ENCODE measurements at places on chromosomes 3 and 15. TPM values are rescaled to one million over a fixed set of nuclear protein-coding genes. Genes with fewer than 3 reads are reported as not detected.

DNA sequence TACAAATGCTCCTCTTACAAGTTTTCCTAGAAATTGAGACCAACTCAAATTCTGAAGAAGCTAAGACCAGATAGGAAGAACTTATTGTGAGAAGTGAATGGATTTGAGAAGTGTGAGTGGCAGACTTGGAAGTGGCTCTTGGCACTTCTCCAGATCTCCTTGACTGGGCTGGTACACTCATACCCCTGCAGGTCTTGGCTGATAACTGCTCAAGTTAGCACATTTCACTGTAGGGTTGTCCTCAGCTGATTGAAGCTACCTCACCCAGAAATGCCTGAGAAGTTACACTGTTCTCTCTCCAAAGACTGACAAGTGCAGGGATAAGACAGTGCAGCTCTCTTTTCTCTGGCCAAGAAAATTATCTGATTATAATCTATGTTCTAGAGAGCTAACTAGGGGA is 16.5 kb upstream of the CLDN1 start:
- H3K27me3 ChIP-seq, result no peaks in the 10 kb centered on the region
- peaks cover 2% of the 10 kb centered on the region for H3K36me3 ChIP-seq
- H3K4me3 ChIP-seq, result no peak overlapping the region

Gene CLEC3B
- not detected for total RNA-seq

Gene ACAA1
- 50.2 TPM for total RNA-seq

Gene OXTR
- 7.9 TPM for total RNA-seq

- H3K4me3 ChIP-seq, result no peak overlapping the region
- H3K27me3 ChIP-seq, result no peaks in the 10 kb centered on the region
- peaks cover 9% of the 10 kb centered on the region for H3K36me3 ChIP-seq
- H3K27ac ChIP-seq, result peak overlapping the region; percentile 48
Measured at GRCh38 chr3:177133860-177134815, 63.1 kb downstream of the TBL1XR1 start.

Gene HRH1
- total RNA-seq, result not detected

Gene TTLL13
- 0.19 TPM for total RNA-seq

DNA sequence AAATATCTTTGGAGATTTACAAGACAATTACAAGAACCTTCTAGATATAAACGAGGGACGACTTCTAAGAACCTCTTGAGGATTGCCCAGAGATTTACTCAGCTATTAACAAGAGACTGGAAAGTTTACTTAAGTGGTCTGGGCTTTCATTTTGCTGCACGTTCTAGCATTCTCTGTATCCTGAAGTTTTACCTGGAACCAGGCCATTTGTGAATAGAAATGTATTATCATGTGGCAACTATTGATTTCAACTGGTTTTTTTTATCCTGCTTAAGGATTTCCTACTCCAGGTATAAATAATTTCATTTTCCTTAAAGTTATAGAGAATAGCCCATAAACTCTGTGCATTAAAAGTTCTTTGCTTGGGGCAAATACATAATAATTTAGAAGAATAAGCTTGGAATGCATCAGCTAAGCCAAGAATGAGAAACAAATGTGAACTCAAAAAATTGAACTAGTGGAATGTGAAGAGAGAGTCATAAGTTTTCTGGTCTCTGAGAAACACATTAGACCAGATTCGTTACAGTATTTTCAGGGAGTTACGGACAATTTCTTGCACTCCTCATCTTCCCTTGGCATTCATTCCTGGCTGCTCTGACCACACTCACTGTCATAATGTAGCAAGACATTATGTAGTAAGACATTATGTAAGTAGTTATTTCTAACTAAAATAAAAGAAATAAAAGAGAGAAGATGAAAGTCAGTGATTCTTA is 1.3 kb downstream of the AQP9 start:
- no peaks in the 10 kb centered on the region for H3K36me3 ChIP-seq
- H3K4me3 ChIP-seq, result no peak overlapping the region
- DNase-seq, result no peak
- no peaks in the 10 kb centered on the region for H3K4me1 ChIP-seq

- H3K36me3 ChIP-seq, result peaks cover 2% of the 10 kb centered on the region
- DNase-seq, result peak; percentile 25
- H3K4me1 ChIP-seq, result peaks cover 31% of the 10 kb centered on the region
Measured at GRCh38 chr15:23645371-23646164, 2.1 kb downstream of the MAGEL2 start.

Gene GP9
- not detected for total RNA-seq

Gene TRIP4
- total RNA-seq, result 19.4 TPM

Gene IQCF5
- total RNA-seq, result not detected

Gene CLK3
- 79.2 TPM for total RNA-seq

DNA sequence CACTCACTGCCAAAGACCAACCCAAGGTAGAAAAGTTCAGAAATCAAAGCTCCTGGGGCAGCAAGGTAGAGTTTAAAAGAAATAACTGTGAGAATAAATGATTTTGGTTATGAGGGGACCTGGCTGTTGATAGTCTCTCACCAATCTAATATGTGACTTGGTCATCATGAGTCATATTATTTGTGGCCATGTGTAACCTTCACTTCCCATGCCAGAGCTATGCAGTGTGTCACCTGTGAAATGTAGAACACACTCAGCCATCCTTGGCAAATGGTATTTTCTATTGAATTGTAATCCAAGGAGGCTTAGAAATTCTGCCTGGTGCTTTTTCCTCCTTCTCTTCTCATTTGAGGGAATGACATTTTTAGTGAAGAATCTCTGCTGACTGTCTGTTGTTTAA is 184.2 kb upstream of the STAC start:
- no peak overlapping the region for H3K27ac ChIP-seq
- no peak overlapping the region for H3K4me3 ChIP-seq
- no peaks in the 10 kb centered on the region for H3K4me1 ChIP-seq
- DNase-seq, result no peak
- H3K36me3 ChIP-seq, result no peaks in the 10 kb centered on the region

Gene GOLIM4
- 30.8 TPM for total RNA-seq

DNA sequence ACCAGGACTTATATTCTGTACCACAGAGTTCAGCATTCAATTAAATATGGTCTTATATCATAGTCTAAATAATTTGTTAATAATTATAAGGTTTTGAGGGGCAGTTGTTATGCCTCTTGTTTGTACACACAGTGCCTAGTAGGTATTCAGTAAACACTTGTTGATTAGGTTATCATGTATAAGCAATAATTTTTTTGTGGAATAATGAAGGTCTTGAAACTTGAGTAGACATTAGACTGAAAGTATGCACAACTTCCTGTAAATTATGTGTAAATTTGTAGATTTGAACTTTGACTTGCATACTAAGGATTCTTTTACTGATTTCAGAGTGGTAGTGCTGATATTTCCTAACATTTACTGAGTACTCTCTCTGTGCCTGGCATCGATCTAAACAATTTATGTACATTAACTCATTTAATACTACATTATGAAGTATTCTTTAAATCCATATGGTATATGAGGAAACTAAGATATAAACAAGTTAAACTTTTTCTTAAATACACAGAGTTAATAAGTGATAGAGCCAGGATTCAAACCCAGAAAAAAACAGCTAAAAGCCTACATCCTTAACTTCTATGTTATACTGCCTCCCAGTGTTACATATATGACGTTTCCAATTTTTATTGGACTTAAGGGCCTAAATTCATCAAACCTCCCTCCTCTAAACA is 65.1 kb downstream of the GLCE start:
- H3K36me3 ChIP-seq, result peaks cover 21% of the 10 kb centered on the region
- H3K4me3 ChIP-seq, result no peak overlapping the region
- DNase-seq, result no peak
- no peak overlapping the region for H3K27ac ChIP-seq

- DNase-seq, result peak; percentile 26
- no peak overlapping the region for H3K27ac ChIP-seq
- H3K36me3 ChIP-seq, result no peaks in the 10 kb centered on the region
- peak overlapping the region; percentile 85 for H3K4me3 ChIP-seq
- peaks cover 15% of the 10 kb centered on the region for H3K4me1 ChIP-seq
Measured at GRCh38 chr3:13452490-13453335, 27.4 kb upstream of the HDAC11 start.

DNA sequence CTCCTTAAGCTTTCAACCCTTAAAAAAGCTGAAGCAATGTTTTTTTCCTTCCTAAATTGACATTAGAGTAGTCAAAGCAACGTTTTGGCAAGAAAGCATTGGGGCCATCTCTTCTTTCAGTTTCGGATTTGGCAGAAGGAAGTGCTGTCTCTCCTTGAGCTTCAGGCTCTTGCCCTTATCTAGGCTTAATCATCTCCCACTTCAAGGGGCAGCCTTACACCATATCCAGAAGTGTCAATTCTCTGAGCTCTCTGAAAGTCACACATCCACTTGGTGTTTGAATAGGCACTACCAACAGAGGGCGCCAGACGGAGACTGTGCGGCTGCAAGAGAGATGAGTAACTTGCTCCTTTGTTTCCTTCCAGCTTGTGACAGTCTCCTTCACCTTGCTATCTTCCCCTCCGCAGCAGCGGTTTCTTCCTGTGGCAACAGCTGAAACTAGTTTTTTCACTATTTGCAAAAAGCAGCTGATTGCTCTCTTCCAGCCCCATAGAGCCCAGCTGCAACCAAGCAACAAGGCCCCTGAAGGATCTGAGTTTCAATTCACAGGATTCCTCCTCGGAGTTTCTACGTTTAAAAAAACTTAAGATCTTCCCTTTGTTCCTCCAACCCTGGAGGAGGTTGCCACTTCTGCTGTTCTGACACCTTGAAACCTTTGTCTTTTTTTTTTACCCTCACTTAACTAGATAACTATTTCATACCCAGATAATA is 147.0 kb upstream of the SLCO3A1 start:
- no peaks in the 10 kb centered on the region for H3K36me3 ChIP-seq
- DNase-seq, result peak; percentile 75
- H3K27me3 ChIP-seq, result peaks cover 3% of the 10 kb centered on the region
- H3K4me1 ChIP-seq, result peaks cover 16% of the 10 kb centered on the region
- peak overlapping the region; percentile 28 for H3K27ac ChIP-seq

Gene FGF12
- total RNA-seq, result 3.0 TPM

Gene TRPM1
- total RNA-seq, result not detected

DNA sequence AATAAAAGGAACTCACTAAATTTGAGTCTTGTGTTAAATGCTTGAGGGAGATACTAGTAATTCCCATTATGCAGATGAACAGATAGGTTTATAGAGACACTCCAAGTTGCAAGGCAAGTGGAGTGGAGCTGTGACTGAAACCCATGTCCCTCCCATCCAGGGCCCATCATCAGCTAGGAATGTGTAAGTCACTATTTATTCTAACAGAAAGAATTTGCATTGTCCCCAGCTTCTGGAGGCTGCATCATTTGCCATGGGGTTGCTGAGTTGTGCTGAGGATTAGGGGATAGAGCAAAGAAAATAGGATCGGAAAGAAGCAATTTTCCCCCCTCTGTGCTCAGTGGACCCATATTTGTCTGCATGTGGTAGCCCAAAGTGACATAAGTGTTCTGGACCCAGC is 197.4 kb upstream of the RGMA start:
- no peaks in the 10 kb centered on the region for H3K27me3 ChIP-seq
- H3K36me3 ChIP-seq, result no peaks in the 10 kb centered on the region
- peak overlapping the region; percentile 80 for H3K27ac ChIP-seq
- no peak overlapping the region for H3K4me3 ChIP-seq
- DNase-seq, result no peak
- peaks cover 68% of the 10 kb centered on the region for H3K4me1 ChIP-seq

Gene PRR20G
- total RNA-seq, result not detected

DNA sequence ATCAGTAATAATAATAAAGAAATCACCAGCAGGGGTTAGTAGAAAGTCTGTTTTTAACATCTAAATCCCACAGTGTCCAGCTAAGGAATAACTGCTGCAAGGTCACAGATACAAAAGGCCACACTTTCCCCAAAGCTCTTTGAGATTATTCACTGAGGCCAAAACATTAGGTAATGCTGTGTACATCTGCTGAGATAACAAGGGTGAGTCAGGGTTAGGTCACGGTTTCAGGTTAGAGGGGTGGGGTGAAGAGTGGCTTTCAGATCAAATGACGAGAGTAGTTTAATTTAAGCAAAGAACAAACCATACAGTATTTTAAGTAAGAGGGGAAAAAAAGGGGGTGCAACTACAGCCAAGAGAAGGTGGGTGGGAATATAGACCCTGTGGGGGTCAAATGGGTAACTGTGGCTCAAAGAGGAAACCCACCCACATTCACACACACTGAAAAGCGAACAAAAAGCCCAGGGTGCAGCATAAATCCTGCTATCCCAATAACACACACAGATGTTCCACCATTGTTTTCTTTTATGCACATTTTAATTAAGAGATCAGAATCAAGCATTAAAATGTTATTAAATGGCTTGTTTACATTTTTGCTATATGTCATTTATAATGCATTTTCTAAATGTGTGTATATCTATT is 412.9 kb downstream of the TIGIT start:
- no peaks in the 10 kb centered on the region for H3K27me3 ChIP-seq
- H3K27ac ChIP-seq, result no peak overlapping the region
- no peak for DNase-seq
- H3K36me3 ChIP-seq, result no peaks in the 10 kb centered on the region

GRCh38 chr3:117306299-117306698 is 596.7 kb downstream of the TUSC7 start:
- no peak overlapping the region for H3K27ac ChIP-seq
- H3K4me3 ChIP-seq, result no peak overlapping the region
- H3K4me1 ChIP-seq, result no peaks in the 10 kb centered on the region

DNA sequence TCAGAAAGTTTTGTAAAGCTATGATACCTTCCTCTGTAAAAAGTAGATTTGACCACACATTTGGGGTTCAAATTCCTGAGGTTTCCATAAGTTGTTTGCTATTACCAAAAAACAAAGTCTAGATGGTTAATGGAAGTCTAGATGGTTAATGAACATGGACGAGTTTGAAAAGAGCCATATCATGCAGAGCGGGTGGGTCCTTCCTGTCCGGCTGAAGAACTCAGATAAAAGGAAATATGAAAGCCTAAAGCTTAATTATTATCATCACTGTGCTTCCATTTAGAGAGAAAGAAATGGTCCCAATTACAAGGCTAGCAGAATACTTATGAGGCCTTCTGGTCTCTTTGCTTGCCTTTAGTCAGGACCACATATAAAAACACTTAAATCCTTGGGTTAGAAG is 132.1 kb upstream of the SATB1 start:
- peaks cover 3% of the 10 kb centered on the region for H3K4me1 ChIP-seq
- no peaks in the 10 kb centered on the region for H3K27me3 ChIP-seq
- H3K36me3 ChIP-seq, result no peaks in the 10 kb centered on the region
- H3K4me3 ChIP-seq, result no peak overlapping the region
- DNase-seq, result no peak

Gene DISP2
- 2.0 TPM for total RNA-seq

GRCh38 chr3:171349392-171349791 is 110.8 kb downstream of the TNIK start:
- peak overlapping the region; percentile 5 for H3K27ac ChIP-seq
- no peaks in the 10 kb centered on the region for H3K27me3 ChIP-seq
- peak; percentile 2 for DNase-seq

- no peak for DNase-seq
- peak overlapping the region; percentile 96 for H3K4me3 ChIP-seq
- H3K27me3 ChIP-seq, result peaks cover 21% of the 10 kb centered on the region
Measured at GRCh38 chr15:93071469-93071936, 17.5 kb downstream of the RGMA start.

DNA sequence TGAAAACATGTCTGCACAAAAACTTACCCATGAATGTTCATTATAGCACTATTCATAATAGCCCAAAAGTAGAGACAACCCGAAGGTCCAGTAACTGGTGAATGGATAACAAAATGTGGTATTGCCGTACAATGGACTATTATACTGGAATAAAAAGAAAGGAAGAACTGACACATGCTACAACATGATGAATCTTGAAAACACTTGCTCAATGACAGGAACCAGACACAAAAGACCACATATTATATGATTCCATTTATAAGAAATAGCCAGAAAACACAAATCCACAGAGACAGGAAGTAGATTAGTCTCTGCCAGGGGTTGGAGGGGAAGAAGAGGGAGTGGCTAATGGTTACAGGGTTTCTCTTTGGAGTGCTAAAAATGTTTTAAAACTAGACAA is 18.3 kb downstream of the SHC4 start:
- H3K4me1 ChIP-seq, result peaks cover 3% of the 10 kb centered on the region
- H3K27ac ChIP-seq, result no peak overlapping the region
- no peak for DNase-seq
- no peaks in the 10 kb centered on the region for H3K36me3 ChIP-seq

Gene ELL3
- 2.7 TPM for total RNA-seq

Data from neural crest cell (in vitro differentiated cells).